GM23248 (cell line): ENCODE measurements at places on chromosomes 16 and 17.

DNA sequence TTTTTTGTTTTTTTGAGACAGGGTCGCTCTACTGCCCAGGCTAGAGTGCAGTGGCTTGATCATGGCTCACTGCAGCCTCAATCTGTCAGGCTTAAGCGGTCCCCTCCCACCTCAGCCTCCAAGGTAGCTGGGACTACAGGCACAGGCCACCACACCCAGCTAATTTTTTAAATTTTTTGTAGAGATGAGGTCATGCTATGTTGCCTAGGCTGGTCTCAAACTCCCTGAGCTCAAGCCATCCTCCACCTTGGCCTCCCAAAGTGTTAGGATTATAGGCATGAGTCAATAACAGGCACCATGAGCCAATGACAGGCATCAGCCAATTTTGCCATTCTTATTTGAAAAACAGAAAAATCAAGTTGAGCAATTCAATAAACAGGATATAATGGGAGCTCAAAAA lies 125.0 kb downstream of the SPAG9 start:
- no peak for DNase-seq

- no peak for DNase-seq
Observed at GRCh38 chr17:79836510-79836971, 2.7 kb downstream of the CBX4 start.

GRCh38 chr17:51347851-51348584 lies 87.7 kb downstream of the UTP18 start:
- no peak for DNase-seq

DNA sequence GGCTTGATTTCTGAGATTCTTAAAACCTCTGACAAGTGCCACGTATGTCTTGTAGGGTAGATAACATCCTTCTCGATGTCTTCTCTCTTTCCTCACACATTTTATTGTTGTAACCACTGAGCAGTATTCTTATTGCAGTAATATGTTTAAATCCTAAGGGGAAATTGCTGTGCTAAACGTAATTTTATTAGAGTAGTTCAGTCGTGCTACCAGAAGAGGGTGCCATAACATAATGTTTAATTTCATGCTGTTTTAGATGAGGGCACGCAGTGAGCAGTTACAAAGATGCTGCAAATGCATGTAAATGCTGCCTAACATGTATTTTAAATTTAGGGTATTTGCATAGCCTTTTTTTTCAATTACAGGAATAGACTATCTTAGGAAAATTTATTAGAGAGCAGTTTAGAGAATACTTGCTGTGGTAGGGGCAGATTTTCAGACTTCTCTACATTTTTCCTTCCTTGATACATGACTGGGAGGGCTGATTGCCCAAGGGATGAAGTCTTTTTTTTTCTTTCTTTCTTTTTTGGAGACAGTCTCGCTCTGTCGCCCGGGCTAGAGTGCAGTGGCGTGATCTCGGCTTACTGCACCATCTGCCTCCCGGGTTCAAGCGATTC lies 51.7 kb downstream of the GAN start:
- DNase-seq: peak; percentile 70

- DNase-seq: no peak
Observed at GRCh38 chr17:27491713-27492190, 35.5 kb downstream of the KSR1 start.

- no peak for DNase-seq
Observed at GRCh38 chr17:37068266-37068665, 119.5 kb downstream of the AATF start.

DNA sequence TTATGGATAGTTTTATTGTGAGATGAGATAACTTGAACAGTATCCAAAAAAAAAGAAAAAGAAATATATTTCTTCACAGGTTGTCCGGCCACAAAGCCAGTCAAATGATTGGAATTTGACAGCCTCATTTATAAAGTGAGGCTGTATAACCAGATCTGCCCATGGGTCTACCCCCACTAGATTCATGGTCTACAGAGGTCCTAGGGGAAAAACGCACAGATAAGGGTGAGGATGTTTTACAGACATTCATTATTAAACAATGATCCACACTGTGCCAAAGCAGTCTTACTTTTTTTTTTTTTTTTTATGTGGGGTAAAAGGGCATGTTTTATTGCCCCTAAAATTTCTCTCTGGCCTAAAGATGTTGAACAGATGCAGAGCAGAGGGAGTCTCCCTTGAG lies 1503.0 kb upstream of the CDH8 start:
- DNase-seq: no peak

- no peak for DNase-seq
Observed at GRCh38 chr16:57477531-57478202, 8.6 kb downstream of the DOK4 start.

GRCh38 chr16:71319999-71320398 lies 30.8 kb upstream of the CMTR2 start:
- no peak for DNase-seq

GRCh38 chr17:72425133-72425793 lies 304.4 kb downstream of the SOX9 start:
- DNase-seq: no peak

GRCh38 chr17:37698132-37698910 lies 46.5 kb downstream of the HNF1B start:
- peak; percentile 59 for DNase-seq

DNA sequence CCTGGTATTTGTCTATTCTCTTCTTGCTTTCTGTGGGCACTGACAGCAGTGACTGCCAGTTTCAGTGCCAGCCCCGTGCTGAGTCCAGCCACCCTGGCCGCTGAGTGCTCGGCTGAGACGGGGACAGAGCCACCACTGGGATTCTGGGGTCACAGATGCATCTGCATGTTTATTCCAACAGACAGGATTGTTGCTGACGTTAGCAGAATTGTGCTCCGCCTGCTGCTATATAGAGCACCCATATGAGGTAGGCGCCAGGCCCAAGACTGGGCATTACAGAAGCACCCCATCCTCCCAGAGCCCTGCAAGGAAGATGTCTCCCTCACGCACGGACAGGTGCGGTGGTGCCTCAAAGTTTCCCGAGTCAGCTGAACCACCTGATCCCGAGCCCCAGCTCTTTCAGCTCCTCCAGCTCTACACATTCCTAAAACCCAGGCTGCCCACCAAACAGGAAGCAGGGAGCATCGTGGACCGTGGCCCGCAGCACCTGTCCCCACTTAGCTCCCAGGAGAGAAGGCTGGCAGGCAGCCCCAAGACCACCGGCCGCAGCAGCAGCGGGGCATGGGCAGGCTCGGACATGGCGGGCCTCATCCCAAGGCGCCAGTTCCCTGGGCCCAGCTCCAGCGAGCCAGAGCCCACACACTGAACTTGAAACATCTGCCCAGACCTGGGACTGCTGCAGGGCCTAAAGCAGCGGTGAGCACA lies 44.9 kb upstream of the RASD1 start:
- no peak for DNase-seq

DNA sequence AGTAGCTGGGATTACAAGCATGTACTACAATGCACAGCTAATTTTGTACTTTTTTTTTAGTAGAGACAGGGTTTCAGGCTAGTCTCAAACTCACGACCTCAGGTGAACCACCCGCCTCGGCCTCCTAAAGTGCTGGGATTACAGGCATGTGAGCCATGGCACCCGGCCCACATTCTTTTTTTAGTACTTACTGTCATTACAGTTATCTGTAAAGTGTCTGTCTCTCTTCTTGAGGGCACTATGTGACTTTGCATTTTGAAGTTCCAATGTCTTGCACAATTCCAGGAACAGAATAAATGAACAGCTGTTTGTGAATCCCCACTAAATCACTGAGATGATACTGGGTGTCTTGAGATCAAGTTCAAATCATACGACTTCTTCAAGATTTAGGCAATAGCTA lies 1540.3 kb downstream of the CDH11 start:
- no peak for DNase-seq

GRCh38 chr16:29714972-29715371 lies 30.8 kb downstream of the C16orf54 start:
- DNase-seq: no peak

DNA sequence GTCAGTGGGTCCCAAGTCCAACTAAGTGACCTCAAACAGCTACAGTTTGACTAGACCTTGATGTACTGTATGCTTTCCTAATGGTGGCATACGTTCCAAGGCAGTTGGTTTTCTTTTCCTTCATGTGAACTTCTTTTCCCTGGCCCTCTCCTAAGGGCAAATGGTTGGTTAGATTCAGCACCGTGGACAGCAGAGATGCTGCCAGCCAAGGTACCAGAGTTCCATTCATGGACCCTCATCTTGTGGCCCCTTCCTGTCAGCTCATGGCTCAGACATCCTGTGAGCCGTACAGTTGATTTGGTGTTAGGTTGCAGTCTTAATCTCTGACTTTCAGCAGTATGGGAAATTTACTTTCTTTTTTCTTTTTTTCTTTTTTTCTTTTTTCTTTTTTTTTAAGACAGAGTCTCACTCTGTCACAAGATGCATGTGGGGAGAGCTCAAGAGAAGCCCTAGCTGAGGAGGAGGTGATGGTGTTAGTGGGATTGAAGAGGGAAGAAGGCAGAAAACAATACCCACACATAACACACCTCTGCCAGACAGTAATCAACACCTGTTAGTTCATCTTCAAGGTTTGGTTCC lies 122.4 kb downstream of the USP31 start:
- peak; percentile 41 for DNase-seq
